ENCODE measurements at places on chromosomes 1 and 21.

GRCh38 chr1:109879881-109880525, 30.6 kb upstream of the CSF1 start:
- no peak for DNase-seq

DNA sequence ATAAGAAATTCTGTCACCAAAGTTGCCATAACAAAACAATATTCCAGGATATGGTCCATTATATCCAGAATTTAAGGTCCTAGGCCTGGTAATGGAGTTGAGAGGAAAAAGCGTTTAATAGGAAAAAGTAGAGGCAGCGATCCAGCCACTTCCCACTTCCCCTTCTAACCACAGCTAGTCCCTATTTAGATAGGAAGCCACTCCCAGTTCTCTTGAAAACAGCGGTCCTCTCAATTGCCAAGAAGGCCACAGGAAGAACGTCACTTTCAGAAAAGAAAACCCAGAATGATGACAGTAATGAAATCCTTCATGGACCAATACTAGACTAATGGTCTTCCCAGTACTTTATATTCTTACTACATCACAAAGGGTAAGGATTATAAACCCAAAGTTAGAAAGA, 38.6 kb downstream of the ABL2 start:
- no peak for DNase-seq

- DNase-seq = no peak
Measured at GRCh38 chr1:78387871-78388270, 102.9 kb upstream of the PTGFR start.

DNA sequence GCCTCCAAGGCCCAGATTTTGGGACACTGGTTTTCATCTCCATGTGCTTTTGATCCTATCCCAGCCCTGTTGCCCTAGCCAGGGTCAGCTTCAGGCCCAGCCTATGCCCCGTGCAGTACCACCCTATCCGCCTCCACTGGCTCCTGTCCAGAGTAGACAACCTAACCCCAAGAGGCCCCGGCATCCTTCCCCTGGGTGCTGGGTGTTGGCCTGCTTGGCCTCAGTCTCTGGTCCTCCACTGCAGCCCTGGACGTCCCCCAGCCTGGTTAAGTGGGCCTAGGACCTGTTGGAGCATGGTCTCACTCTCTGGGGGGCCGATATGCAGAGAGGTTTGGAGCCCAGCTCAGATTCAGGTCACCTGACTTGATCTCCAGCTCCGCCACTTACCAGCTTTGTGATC, 1.6 kb downstream of the CSF3R start:
- no peak for DNase-seq

DNA sequence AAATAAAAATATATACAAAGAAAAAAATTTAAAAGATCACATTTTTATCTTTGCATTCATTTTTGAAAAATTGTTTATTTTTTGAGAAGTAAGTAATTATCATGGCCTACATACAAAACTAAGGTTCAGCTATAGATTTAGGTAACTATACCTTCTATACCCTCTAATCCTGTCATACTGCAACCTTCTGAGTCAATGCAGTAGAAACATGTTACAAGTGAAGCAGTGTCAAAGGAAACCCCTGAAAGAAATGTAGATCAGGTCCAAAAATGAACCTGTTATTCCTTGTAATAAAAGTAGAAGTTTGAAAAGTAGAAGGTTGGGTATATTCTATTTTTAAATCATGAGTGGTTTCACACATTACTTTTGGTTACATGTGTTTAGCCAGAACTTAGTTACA, 51.3 kb downstream of the PTGS2 start:
- no peak for DNase-seq

DNA sequence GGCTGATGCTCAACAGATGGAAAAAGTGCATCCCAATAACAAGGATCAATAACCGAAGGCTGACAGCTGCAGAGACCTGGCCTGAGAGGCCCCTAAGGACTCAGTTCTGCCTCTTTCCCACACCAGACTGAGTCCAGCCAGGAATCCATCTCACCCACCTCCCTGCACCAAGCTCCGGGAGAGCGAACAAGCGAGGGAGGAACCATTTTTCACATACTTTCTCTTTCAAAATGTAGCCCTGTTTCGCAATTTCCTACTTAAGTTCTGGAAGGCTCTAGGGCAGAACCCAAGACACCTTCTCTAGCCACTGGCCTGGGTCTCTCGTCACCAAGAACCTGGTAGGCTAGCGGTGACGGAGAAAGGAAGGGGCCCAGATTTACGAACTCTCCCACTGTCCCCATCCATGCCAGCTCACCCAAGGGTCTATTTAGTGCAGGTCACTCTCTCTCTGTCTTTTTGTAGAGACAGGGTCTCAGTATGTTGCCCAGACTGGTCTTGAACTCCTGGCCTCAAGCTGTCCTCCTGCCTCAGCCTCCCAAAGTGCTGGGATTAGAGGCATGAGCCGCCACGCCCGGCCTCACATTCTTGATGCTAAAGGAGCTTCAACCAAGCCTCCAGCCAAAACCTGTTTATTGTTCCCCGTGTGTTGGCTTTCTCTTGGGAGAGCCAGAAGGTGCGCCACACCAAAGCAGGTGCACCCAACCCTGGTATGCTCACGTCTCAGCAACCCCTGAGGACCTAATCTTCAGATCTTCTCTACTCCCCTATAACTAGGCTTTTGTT, 10.9 kb upstream of the GNL2 start:
- DNase-seq = no peak

GRCh38 chr1:8866173-8866791, 12.2 kb downstream of the ENO1 start:
- no peak for DNase-seq

DNA sequence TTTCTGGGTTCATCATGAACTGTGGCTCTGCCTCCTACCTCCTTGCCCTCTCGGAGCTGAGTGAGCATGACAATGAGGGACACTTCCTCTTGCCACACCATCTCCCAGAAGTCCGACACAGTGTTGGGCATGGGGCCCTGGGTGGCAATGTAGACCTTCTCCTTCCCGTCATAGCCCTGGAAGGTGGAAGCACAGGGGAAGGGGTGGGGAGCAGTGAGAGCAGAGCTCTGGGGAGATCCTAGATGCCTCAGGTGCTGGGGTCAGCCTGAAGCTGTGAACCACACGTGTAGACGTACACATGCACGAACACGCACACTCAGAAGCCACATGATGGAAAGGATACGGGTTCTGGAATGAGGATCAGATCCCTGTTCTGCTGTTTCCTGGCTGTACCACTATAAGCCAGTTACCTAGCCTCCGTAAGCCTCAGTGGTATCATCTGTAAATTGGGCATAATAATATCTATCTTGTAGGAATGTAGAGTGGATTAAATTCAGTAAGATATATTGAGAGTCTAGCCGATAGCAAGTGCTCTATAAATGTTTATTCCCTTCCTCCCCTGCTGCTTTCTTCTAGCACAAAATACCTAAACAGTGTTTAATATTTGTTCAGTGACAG, 6.1 kb downstream of the PTPN7 start:
- no peak for DNase-seq

- no peak for DNase-seq
Measured at GRCh38 chr1:43258370-43258769, 11.4 kb upstream of the TMEM125 start.

DNA sequence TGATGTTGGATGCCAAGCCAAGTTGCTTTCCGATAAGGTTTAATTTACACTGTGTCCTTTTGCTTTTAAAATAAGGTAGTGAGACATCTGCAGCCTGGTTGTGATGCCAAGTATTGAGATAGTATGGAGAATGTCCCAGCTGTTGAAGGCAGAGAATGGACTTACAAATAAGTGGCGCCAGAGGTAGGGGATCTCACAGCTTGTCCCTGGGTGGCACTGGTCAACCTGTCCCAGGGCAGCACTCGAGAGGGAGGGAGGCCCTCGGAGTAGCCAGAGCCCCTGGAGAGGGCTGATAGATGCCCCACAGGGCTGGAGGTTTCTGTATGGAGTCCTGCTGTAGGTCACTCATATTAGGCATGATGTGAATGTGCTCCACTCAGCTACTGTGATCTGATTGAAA, 98.5 kb downstream of the GALNT2 start:
- no peak for DNase-seq
